Fibroblast of upper back skin (primary cell): ENCODE measurements at places on chromosomes 3 and 15.

DNA sequence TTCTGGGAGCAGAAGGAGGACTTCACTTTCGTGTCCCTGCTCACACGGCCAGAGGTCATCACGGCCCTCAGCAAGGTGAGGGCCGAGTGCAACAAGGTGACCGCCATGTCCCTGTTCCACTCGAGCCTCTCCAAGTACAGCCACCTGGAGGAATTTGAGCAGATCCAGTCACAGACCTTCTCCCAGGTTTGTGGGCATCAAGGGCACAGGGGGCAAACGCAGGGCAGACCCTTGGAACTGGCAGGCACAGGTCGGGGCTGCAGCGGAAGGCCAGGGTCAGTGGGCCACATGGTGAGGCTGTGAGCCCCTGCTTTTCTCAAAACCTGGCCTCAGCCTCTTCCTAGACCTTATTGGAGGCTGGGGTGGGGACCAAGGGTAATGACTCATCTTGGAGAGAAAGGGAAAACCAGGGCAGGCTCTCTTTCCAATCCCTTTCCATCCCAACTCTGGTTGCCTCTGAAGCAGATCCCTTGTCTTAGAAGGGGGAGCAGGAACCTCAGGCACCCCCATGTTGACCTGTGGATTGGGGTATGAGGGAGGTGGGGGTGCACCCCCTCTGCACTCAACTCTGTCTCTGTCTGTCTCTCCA, 29.5 kb downstream of the DNAH1 start:
- DNase-seq = no peak

DNA sequence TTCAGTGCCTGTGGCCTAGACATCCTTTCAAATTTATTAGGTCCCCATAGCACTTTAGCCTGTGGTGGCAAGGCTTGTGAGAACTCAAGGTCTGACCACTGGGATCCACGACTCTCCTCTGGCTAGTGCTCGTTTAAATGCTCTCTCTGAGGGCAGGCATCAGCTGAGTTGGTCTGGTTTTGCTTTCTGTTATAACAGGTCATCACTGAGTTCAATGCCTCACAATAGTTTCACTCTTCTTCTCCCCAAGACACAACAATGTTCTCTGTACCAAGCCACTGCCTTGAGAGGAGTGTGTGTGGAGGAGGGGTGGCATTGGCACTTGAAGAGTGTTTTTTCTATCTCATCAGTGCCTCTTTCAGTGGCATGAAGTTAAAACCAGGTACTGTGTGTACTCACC, 7.6 kb downstream of the OR5K4 start:
- DNase-seq = no peak

- no peak for DNase-seq
Observed at GRCh38 chr3:65746848-65747247, 291.9 kb downstream of the MAGI1 start.

DNA sequence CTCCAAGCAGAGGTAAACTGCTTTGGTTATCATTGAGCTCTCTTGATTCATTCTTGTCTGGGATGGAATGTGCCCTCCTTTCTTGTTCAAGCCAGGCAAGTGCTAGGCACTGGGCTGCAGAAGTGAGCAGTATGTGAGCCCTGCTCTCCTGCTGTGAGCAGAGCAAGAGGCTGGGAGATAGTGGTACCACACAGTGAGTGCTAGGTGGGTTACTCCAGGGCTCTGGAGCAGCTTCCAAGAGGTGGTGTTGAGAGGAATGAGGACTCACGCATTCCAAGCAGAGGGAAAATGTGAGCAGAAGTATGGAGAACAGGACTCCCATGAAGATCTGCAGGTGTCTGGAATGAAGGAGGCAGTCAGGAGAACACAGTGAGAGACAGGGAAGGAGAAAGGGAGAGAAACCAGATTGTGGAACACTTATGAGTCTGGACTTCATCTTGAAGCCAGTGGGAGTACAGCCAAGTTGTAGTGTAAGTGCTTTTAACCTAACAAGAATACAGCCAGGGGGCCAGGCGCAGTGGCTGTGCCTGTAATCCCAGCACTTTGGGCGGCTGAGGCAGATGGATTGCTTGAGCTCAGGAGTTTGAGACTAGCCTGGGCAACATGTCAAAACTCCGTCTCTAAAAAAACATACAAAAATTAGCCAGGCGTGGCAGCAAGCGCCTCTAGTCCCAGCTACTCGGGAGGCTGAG, 199.9 kb upstream of the CTDSPL start:
- DNase-seq = no peak

DNA sequence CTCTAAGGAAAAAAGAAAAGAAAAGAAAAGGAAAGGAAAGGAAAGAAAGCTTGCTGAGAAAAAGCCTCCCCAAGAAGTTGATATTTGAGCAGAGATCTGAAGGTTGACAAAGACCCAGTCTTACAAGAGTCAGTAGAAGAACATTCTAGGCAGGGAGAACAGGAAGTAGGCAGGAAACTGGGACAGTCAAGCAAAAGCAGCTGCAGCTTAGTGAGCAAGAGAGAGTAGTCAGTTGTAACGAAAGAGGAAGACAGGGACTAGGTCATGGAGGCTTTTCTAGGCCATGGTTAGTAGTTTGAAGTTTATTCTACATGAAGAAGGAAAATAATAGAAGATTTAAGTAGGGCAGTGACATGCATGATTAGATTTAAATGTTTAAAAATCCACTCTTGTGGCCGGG, 31.8 kb upstream of the KLHL6 start:
- no peak for DNase-seq

- no peak for DNase-seq
Observed at GRCh38 chr15:90617668-90618097, 88.0 kb downstream of the CRTC3 start.

- no peak for DNase-seq
Observed at GRCh38 chr15:56082263-56082761, 88.9 kb upstream of the NEDD4 start.

DNA sequence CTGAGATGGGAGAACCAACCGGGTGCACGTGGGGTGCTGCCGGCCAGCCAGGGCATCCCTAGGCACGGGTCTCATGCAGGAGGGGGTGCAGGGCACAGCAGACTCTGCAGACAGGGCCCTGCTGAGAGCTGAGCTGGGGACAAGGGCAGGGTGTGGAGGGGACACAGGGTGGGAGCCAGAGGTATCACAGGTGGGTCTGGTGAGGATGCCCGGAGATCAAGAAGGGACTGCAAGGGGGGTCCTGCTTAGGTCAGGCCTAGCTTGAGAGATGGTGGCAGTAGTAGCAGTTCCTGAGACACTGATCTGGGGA, 39.5 kb upstream of the PRR23E start:
- DNase-seq = no peak

GRCh38 chr3:61593446-61594029, 32.2 kb downstream of the PTPRG start:
- no peak for DNase-seq

GRCh38 chr3:189937302-189938127, 183.2 kb downstream of the P3H2 start:
- DNase-seq = peak; percentile 98
